ENCODE measurements at places on chromosomes 2 and 18. TPM values are rescaled to one million over a fixed set of nuclear protein-coding genes. Genes with fewer than 3 reads are reported as not detected.
A peak's percentile ranks its signal among the peaks of the same experiment; 100 is the strongest.

DNA sequence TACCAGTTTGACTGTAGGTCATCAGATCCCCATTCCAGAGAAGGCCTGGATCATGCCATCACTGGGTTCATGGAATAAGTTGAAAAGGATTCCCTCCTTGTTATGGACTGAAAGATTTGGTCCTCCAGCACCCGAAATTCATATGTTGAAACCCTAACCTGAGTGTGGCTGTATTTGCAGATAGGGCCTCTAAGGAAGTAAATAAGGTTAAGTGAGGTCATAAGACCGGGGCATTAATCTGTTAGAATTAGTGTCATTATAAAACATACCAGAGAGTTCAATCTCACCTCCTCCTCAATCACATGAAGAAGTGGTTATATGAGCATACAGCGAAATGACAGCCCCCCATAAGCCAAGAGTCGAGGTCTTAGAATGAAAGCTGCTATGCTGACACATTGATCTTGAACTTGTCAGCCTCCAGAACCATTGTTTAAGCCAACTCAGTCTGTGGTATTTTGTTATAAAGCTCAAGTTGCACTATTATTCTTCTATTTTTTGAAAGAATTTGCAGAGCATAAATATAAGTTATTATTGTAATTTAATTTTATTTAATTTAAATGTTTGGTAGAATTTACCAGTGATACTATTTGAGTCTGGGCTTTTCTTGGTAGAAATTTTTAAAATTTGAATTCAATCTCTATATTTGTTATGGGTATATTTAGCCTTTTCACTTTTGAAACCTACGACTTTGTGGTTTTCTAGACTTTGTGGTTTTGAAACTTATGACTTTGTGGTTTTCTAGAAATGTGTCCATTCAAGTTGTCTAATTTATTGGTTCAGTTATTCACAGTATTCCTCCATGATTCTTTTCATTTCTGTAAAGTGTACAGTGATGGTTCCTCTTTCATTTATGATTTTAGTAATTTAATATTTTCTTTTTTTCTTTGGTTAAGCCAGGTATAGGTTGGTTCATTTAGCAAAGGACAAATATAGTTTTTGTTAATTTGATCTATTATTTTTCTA, 1206.7 kb upstream of the CDH2 start:
- H3K36me3 ChIP-seq, result no peaks in the 10 kb centered on the region
- H3K4me3 ChIP-seq, result no peak overlapping the region
- no peaks in the 10 kb centered on the region for H3K27me3 ChIP-seq
- H3K27ac ChIP-seq, result no peak overlapping the region
- no peaks in the 10 kb centered on the region for H3K4me1 ChIP-seq

LDLRAD4 gene
- 78.8 TPM for total RNA-seq

- no peak overlapping the region for H3K27ac ChIP-seq
- H3K4me3 ChIP-seq, result no peak overlapping the region
- no peaks in the 10 kb centered on the region for H3K4me1 ChIP-seq
- no peaks in the 10 kb centered on the region for H3K36me3 ChIP-seq
Observed at GRCh38 chr2:154470376-154470775, 228.1 kb upstream of the KCNJ3 start.

DNA sequence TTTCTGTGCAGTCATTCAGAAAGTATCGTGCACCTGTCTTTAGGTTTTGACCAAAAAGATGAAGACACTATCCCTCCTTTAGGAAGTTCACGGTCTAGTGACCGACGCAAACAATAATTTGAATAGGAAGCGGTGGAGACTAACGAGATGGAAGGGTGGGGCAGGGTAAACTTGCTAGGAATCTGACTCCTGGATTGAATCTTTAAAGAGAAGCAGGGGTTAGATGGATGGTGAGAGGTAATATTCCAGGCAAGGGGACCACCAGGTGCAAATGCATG, 651 bp upstream of the TXNL1 start:
- peak overlapping the region; percentile 93 for H3K4me3 ChIP-seq
- H3K27ac ChIP-seq, result peak overlapping the region; percentile 86
- H3K36me3 ChIP-seq, result no peaks in the 10 kb centered on the region
- peaks cover 17% of the 10 kb centered on the region for H3K4me1 ChIP-seq
- no peak for DNase-seq

GRCh38 chr2:186644791-186645190, 49.1 kb upstream of the FAM171B start:
- no peaks in the 10 kb centered on the region for H3K4me1 ChIP-seq
- no peak for DNase-seq
- no peak overlapping the region for H3K4me3 ChIP-seq
- no peaks in the 10 kb centered on the region for H3K27me3 ChIP-seq
- no peak overlapping the region for H3K27ac ChIP-seq
- no peaks in the 10 kb centered on the region for H3K36me3 ChIP-seq

- DNase-seq, result no peak
- H3K27ac ChIP-seq, result peak overlapping the region; percentile 21
- peak overlapping the region; percentile 18 for H3K4me3 ChIP-seq
- no peaks in the 10 kb centered on the region for H3K36me3 ChIP-seq
- peaks cover 4% of the 10 kb centered on the region for H3K4me1 ChIP-seq
- H3K27me3 ChIP-seq, result no peaks in the 10 kb centered on the region
Observed at GRCh38 chr2:44616667-44617155, 255.0 kb downstream of the CAMKMT start.

DNA sequence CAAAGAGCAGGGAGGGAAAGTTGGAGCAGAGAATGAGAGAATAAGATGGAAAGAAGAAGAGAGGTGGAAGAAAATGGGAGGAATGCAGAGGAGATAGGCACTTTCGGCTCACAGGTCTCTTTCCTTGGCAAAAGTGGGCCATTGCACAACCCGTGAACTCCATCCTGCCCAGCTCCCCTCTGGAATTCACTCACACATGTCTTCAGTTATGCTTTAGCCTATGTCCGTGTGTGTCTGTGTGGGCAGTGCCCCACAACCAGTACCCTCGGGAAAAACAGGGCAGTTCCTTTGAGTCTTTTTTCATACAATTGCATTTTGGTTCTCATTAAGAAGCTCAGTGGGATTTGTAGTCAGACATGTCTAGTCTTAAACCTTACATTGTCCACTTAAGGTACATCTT, 34.5 kb downstream of the DTNA start:
- no peaks in the 10 kb centered on the region for H3K36me3 ChIP-seq
- no peaks in the 10 kb centered on the region for H3K4me1 ChIP-seq
- H3K27me3 ChIP-seq, result no peaks in the 10 kb centered on the region

DNA sequence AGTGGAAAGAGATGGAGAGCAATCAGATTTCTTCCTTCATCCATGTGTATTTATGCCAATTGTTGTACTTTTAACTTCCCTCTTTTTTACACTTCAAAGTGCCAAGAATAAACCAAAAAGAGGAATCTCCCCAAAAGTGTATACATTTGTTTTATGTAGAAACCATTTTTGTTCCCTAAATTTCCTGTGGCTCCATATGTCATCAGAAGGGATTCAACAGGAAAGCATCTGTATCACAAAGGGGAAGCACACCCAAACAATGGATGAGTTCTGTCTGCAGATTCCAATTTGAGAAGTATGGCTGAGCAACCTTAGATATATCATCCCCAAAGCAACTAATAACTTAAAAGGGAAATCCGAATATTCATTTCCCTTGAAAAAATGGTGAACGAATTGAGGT, 275.0 kb downstream of the MREG start:
- H3K36me3 ChIP-seq, result no peaks in the 10 kb centered on the region
- H3K27ac ChIP-seq, result no peak overlapping the region
- no peak overlapping the region for H3K4me3 ChIP-seq
- H3K4me1 ChIP-seq, result no peaks in the 10 kb centered on the region

- peaks cover 13% of the 10 kb centered on the region for H3K27me3 ChIP-seq
- no peaks in the 10 kb centered on the region for H3K36me3 ChIP-seq
- H3K4me1 ChIP-seq, result no peaks in the 10 kb centered on the region
- no peak for DNase-seq
- H3K4me3 ChIP-seq, result no peak overlapping the region
- no peak overlapping the region for H3K27ac ChIP-seq
Observed at GRCh38 chr18:10049747-10050146, 135.9 kb downstream of the VAPA start.

DNA sequence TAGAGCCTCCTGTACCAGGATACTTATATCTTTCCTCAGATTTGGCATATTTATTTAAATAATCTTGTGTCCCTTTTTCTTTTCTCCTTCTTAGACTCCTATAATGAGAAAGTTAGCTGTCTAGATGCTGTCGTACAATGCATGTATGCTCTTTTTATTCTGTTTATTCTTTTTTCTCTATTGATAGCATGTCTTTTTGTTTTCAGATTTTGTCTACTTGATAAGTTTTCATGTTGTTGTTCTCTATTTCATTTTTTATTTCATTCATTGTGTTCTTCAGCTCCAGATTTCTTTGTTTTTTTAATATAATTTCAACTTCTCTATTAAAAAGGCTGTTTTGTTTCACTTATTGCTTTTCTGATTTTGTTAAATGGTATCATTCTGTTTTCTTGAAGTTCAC, 674.3 kb upstream of the POU3F3 start:
- DNase-seq, result no peak
- H3K36me3 ChIP-seq, result no peaks in the 10 kb centered on the region
- no peak overlapping the region for H3K27ac ChIP-seq
- no peak overlapping the region for H3K4me3 ChIP-seq

- H3K36me3 ChIP-seq, result no peaks in the 10 kb centered on the region
- H3K27ac ChIP-seq, result peak overlapping the region; percentile 31
- peak; percentile 21 for DNase-seq
- H3K4me1 ChIP-seq, result no peaks in the 10 kb centered on the region
Observed at GRCh38 chr18:61554117-61554776, 221.0 kb downstream of the CDH20 start.

- DNase-seq, result no peak
- H3K36me3 ChIP-seq, result no peaks in the 10 kb centered on the region
- H3K27ac ChIP-seq, result no peak overlapping the region
- no peaks in the 10 kb centered on the region for H3K4me1 ChIP-seq
- no peaks in the 10 kb centered on the region for H3K27me3 ChIP-seq
Observed at GRCh38 chr2:15897431-15898098, 42.8 kb upstream of the MYCN start.

DNA sequence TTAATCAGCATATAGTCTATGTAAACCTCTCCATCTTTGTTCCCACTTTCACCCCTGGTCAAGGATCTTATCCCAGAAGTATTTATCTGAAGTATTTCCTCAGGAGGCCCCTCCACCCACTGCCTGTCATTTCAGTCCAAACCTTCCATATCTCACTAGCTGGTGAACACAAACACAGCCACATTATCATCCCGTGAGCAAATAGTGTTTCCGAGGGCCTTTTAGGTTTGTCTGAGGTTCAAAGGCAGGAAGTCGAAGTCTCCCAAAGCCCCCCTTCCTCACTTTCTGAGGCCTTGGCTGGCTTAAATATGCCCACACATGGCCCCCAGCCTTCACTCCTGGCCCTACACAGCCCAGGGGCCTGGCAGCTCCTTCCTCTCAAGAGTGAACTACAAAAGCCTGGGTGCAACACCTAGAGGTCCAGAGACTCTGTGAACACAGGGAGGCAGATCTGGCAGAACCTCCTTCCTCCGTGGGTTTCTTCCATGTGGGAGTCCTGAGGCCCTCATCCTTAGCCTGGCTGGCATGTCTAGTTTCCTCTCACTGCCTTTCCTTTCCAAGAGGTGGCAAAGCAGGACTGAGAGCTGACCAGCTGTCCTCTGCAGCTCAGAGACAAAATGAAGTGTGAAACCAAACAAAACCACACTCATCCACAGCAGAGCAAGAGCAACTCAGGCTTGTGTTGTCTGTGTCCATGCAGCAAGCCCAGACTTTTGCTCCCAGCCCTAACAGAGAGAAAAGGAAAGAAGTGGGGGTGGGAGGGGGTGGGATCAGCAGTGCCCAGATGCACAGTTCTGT, 264.2 kb downstream of the SS18 start:
- no peak overlapping the region for H3K4me3 ChIP-seq
- H3K27ac ChIP-seq, result no peak overlapping the region
- no peaks in the 10 kb centered on the region for H3K36me3 ChIP-seq
- H3K27me3 ChIP-seq, result no peaks in the 10 kb centered on the region
- no peaks in the 10 kb centered on the region for H3K4me1 ChIP-seq

DNA sequence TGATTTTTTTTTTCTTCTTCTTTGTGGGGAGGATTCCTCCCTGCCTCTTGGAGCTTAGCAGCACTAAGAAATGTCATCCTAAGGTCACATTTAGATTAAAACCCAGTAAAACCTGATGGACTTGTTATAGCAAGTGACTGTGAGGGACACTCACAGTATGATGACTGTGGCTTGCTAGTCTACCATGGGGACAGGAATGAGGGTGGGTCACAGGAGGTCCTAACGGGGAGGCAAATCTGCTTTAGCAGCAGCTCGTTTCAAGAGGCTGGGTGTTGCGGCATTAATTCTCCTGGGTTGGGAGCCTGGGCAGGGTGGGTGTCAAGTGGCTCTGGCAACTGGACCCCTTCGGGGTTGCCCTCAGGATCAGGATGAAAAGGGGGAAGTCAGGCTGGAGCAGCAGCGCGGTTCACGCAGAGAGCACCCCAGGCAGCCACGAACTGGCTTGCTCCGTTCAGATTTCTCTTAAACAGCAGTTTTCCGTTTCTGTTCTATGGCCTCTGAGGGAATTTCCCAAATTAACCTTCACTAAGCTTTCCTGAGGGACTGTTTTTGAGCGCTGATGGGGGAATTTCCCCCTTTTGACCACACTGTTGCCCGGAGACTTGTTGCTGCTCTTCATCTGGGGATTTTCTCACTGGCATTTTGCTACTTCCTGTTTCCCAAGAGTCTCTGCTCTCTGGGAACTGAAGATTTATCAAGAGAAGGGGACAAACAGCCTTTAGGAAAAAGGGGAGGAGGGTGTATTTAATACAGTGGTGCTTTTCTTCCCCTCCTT, 59.8 kb upstream of the PELI1 start:
- H3K27me3 ChIP-seq, result no peaks in the 10 kb centered on the region
- peak overlapping the region; percentile 85 for H3K27ac ChIP-seq
- DNase-seq, result no peak
- H3K4me1 ChIP-seq, result peaks cover 53% of the 10 kb centered on the region
- H3K36me3 ChIP-seq, result no peaks in the 10 kb centered on the region

SP110 gene
- total RNA-seq, result 95.4 TPM

- no peaks in the 10 kb centered on the region for H3K4me1 ChIP-seq
- peaks cover 5% of the 10 kb centered on the region for H3K36me3 ChIP-seq
- no peak for DNase-seq
- no peak overlapping the region for H3K27ac ChIP-seq
Observed at GRCh38 chr2:231068525-231069222, 12.0 kb downstream of the PSMD1 start.

GRCh38 chr2:20555954-20556353, 94.9 kb downstream of the HS1BP3 start:
- no peaks in the 10 kb centered on the region for H3K27me3 ChIP-seq
- H3K4me1 ChIP-seq, result no peaks in the 10 kb centered on the region
- no peak overlapping the region for H3K4me3 ChIP-seq
- no peaks in the 10 kb centered on the region for H3K36me3 ChIP-seq
- H3K27ac ChIP-seq, result no peak overlapping the region

CHRND gene
- not detected for total RNA-seq

KCNG2 gene
- total RNA-seq, result not detected

CPS1 gene
- total RNA-seq, result 0.54 TPM

LBH gene
- 225 TPM for total RNA-seq
